ENCODE measurements at places on chromosomes 12 and 14.

GRCh38 chr12:53258541-53259539 is 9.3 kb upstream of the ESPL1 start:
- no peak for DNase-seq

DNA sequence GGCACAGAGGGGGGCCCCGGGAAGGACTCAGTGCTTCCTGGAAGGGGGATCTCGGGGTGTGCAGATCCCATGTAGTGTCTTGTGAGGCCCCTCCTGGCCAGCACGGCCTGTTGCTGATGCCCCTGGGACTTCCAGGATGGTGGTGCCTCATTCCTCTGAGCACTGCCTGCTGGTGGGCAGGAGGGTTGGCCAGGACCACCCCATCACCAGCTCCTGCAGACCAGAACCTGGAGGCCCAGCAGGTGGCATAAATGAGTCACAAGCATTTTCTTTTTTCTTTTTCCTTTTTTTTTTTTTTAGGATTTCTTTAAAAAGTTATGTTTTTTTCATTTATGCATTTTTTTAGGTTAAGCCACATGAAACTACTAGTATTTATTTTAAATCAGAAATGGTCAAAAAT is 8.0 kb downstream of the MMP17 start:
- no peak for DNase-seq

DNA sequence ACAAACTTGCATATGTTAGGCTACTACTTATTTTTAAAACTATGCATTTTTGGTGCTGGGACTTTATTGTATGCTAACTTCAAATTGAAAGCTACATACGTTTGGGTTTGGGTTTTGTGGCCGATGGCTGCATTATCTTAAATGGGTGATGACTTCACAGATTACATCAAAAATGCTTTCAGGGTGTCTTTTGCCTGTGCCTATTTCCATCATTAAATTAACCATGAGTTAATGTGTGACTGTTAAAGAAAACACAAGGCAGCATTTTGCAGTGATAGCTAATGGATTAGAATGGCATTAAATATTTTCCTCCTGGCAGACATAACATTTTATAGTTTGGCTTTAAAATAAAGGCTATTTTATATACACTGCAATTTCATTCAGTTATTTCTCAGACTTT is 352.3 kb downstream of the EGLN3 start:
- no peak for DNase-seq

GRCh38 chr12:601976-602699 is 61.1 kb downstream of the NINJ2 start:
- DNase-seq = no peak

DNA sequence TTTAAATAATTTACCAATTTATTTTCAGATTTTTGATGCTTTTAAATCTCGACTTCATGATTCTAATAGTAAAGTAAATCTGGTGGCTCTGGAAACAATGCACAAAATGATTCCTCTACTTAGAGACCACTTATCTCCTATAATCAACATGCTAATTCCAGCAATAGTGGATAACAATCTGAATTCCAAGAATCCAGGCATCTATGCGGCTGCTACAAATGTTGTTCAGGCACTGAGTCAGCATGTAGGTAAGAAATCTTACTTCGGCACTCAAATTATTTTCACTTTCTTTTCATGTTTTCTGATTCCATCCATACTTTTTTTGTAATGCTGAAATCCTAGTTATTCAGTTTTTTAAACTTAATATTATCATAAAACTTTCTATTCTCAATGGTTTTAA is 15.5 kb upstream of the PRPF39 start:
- no peak for DNase-seq

GRCh38 chr14:33515441-33515840 is 435.4 kb downstream of the EGLN3 start:
- no peak for DNase-seq

GRCh38 chr12:3092764-3093163 is 15.6 kb downstream of the TSPAN9 start:
- no peak for DNase-seq

GRCh38 chr14:74038020-74038859 is 19.1 kb downstream of the BBOF1 start:
- DNase-seq = peak; percentile 33

- DNase-seq = no peak
These were observed 109.4 kb downstream of the DACT1 start for GRCh38 chr14:58747181-58747580.

DNA sequence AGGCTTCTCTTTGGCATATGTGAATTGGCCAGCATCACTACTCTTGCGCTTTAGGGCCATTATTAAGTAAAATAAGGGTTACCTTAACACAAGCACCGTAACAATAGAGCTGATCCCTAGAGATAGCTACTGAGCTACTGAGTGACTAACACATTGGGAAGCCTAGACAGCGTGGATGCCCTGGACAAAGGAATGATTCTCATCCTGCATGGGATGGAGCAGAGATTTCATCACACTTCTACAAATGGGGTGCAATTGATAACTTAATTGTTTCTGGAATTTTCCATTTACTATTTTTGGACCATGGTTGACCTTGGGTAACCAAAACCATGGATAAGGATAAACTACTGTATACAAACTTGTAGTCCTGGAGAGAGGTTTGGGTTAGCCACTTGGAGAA is 57.1 kb downstream of the FBXO34 start:
- no peak for DNase-seq

DNA sequence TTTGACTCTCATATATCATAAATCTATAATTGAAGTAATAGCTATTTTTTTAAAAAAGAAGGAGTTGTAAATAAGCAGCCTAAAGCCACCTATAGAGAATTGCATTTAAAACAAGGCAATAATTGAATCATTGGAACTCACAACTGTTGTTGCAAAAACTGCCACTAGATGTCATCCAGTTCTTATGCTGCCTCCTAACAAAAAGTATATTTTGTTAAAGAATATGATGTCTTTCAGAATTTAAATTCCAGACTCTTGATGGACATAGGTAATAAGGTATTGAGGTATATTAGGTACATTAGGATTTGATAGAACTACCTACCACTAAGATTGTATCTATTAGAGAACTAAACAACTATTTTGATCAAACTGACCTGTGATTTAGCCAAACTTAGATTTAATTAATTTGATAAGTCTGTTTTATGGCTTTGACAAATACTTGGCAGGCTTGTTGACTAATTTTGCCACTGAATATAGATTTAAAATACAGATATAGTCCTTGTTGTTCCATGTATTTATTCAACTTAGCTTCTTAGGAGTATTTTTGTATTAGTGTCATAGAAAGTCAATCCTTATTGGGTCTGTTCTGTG is 401.4 kb downstream of the RPL10L start:
- DNase-seq = peak; percentile 11

DNA sequence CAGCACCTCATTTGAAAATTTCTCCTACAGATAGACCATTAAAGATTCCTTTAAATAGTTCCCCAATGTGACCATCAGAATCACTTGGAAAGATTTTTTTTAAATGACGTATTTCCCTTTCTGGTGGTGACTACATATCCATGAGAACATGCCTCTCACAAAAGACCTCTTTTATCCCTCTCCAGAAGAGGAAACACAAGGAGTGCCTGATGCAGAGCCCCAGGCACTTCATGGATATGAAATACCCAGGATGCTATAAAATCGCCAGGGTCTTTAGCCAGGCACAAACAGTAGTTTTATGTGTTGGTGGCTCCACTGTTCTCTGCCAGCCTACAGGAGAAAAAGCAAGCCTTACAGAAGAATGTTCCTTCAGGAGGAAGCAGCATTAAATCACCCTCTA is 97.1 kb downstream of the ETNK1 start:
- no peak for DNase-seq

- DNase-seq = peak; percentile 56
These were observed 41.2 kb downstream of the DGLUCY start for GRCh38 chr14:91154851-91155625.

DNA sequence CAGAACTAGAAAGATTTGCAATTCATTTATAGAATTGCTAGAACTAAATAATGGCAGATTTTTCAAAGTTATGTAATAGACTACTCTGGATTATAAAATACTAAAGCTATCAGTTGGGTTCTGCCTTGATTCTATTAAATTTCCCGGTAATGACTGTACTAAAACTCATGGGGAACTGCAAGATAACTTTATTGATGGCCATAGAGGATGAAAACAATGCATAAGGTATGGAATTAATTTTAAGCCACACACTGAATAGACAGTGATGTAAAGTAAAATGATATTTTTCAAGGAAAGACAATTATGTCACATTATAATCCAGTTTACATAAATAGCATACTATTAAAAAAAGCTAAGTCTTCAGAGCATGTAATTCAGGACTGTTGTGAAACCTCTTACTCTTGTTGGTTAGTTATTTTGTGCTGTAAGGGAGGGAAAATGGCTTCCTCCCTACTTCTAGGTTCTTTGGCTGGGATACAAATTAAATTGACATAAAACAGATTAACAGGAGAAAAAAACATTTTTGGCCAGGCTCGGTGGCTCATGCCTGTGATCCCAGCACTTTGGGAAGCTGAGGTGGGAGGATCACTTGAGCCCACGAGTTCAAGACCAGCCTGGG is 134.4 kb upstream of the AMIGO2 start:
- no peak for DNase-seq

DNA sequence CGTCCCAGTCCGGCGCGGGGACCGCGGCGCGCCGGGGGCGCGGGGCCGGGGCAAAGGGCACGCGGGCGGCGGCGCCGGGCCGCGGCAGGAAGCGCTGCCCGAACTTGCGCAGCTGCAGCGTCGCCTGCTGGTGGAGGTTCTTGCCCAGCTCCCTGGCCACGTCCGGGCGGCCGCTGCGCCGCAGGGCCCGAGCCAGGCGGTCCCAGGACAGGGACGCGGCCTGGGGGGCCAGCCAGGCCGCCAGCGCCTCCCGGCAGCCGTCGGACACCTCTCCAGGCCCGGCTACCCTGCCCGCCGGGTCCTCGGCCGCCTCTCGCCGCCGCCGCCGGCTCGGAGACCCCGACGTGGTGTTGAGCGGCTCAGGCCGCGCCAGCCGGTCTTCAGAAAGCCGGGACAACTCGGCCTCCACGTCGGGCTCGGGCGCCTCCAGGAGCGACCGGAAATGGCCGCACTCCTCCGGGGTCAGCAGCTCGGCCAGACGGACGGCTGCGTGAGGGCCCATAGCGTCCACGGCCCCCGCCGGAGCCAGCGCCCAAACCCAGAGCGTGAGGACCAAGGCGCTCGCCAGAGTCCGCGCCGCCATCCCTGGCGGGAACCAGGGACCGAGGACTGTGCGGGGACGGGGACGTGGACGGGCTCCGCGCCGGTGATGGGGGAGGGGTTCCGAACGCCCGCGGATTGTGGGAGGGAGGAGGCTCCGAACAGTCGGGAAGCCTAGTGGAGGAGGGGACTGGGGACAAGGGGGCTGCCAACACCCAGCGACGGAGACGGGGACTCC is 34.0 kb downstream of the FIGNL2 start:
- DNase-seq = peak; percentile 44

DNA sequence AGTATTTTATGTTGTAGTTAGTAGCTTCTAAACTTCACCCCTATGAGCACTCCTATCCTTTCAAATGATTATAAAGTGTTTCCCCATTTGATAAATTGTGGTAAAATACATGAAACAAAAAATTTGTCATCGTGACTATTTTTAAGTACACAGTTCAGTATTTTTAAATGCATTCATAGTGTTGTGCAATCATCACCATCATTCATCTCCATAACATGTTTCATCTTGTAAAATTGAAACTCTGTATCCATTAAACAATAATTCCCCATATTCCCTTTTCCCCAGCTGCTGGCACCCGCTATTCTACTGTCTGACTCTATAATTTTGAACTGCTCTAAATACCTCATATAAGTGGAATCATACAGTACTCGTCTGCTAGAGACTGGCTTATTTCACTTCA is 52.5 kb downstream of the ATP23 start:
- DNase-seq = no peak

- DNase-seq = no peak
These were observed 19.3 kb downstream of the RFX4 start for GRCh38 chr12:106602076-106602475.

- DNase-seq = no peak
These were observed 139.4 kb upstream of the RMST start for GRCh38 chr12:97323154-97323553.

GRCh38 chr12:93813186-93813585 is 136.0 kb downstream of the CRADD start:
- DNase-seq = no peak

DNA sequence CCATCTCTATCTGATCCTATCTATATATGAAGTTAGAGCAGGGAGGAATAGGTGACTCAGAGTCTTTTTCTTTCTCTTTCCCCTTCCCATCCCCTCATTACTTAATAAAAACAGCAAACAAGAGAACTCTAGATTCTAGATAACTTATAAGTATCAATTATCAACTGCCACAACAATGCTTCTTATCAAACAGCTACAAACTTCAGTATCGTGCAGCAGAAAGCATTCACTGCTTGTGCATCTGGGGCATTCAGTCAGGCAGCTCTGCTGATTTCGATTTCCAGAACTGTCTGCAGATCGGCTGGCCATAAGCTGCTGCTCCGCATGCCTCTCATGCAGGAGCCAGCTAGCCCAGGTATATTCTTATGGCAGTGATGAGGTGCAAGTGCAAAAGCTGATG is 19.4 kb downstream of the A2ML1 start:
- DNase-seq = no peak

- no peak for DNase-seq
These were observed 180.3 kb downstream of the HELB start for GRCh38 chr12:66482351-66483203.

DNA sequence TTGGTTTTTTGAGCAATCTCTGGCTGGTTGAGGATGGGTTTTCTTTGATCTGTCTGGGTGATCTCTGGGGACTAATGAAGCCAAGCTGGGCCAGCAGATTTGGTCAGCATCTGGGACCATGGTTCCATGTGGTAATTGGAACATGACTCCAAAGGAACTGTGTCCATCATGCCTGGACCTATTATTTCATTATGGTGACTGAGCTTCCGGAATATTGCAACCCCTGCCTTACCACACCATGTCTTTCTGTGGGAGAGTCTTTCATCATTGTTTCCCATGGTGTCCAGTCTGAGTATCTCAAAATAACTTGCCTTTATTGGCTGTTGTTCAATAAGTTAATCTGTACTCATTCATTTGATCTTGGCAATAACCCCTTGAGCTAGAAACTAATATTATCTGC is 624.9 kb upstream of the TBX3 start:
- no peak for DNase-seq

DNA sequence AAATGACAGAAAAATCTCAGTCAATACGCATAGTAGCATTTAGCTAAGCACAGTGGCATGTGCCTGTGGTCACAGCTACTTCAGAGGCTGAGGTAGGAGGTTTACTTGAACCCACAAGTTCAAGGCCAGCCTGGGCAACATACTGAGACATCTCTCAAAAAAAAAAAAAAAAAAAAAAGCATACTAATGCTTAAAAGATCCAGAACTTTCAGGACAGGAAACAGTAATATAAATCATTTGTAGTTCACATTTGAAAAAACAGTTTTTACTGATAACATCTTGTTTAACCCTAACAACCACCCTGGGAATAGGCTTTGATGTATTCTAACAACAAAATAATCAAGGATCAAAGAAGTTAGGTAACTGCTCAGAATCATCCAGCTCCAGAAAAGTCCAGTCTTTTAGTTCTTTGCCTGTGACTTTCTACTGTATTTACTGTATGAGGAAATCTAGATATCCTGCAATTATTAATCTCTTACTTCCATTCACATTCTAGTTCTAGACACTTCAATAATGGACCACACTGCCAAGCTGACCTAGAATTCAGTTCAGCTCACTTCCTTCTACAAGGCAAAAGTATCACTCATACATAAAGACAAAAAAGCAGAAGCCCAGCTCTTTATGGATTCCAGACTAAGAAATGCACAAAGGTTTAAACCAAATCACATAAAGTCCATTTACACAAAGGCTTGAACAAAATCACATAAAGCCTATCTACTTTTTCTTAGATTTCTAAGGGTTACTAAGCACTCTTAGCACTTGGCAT is 28.5 kb downstream of the PAWR start:
- no peak for DNase-seq

GRCh38 chr12:22283508-22283907 is 51.0 kb downstream of the ST8SIA1 start:
- no peak for DNase-seq

All from HEK293T (cell line).